ENCODE measurements at places on chromosomes 13 and 19.
A peak's percentile ranks its signal among the peaks of the same experiment; 100 is the strongest.

DNA sequence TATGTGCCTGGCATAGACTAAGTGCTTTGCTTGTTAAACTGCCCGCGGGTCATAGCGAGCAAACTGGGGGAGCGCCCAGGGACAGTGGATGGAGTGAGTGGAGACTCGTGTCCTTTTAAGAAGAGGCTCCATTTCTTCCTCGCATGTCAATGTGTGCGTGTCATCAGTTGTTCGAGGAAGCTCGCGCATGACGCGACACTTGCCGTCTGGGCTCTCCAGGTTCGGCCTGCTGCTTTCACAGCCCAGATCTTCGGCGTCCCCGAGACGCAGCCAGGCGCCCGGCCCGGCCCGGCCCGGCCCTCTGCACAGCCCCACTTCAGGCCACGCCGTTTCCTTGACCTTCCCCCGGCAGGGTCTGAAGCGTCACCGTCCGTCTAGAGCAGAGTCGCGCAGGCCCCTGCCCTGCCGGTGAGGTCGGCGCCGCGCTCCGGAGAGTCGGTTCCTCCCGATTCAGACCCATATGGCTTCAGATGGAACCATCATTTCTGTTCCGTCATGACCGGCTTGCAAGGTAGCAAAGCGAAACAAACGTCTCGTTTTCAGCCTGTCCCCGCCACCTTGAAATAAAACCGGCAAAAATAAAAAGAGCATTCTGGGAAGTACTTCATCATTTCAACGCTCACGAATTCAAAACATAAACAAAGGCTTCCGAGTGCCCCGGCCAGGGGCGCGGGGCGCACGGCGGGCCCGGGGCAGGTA lies 599 bp upstream of the ARHGEF7 start:
- peak; percentile 8 for DNase-seq

DNA sequence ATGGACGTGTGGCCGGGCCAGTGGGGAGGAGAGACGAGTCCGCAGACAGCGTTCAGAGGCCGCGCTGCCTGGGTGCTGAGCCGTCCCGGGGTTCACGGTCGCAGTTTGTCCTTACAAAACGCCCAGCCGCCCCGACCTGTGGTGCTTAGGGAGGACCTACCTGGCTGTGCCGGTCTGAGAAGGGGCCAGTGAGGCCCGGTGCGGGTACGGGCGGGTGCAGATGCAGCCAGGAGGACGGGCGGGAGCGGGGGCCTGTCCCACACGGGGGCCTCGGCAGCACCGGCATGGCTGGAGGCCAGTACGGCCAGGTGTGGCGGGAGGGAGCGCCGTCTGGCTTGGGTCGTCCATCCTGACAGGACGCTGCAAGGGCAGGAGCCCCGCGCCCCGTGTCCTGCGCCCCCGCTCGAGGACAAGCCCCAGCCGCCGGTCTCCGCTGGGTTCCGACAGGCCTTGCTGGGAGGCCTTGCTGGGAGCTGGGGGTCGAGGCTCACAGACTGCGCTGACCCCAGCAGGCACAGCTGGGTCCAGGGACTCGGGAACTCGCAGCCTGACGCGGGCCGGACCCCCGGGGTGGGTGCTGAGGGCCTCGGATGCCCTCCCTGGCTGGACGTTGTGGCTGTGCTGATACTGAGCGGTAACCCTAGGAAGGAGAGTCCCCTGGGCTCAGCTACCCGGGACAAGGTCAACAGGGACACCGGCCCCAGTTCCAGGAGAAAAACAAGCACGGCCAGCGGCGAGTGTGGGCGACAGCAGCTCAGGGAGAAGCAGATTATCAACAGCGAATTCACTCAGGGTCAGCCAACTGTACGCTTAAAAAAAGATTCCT lies 5.3 kb upstream of the PROZ start:
- DNase-seq, result peak; percentile 15

- DNase-seq, result no peak
These were observed 2.9 kb downstream of the PROSER3 start for GRCh38 chr19:35760711-35761349.

DNA sequence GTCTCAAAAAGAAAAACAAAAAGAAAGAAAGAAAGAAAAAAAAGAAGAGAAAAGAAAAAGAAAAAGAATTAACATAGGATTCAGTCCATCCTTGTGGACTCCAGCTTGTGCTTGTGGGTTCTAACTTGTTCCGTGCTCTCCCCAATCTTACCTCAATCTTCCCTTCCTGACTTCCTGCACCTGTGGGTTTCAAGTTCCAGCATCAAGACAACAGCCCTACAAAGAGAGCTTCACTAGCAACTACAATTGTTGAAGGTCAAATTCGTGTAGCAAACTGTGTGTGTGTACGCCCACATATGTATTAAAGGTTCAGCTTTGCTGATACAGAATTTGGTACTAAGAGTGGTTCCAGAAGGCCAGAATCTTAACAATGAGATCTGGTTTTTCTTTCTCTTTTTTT lies 25.3 kb downstream of the FXYD5 start:
- DNase-seq, result no peak

DNA sequence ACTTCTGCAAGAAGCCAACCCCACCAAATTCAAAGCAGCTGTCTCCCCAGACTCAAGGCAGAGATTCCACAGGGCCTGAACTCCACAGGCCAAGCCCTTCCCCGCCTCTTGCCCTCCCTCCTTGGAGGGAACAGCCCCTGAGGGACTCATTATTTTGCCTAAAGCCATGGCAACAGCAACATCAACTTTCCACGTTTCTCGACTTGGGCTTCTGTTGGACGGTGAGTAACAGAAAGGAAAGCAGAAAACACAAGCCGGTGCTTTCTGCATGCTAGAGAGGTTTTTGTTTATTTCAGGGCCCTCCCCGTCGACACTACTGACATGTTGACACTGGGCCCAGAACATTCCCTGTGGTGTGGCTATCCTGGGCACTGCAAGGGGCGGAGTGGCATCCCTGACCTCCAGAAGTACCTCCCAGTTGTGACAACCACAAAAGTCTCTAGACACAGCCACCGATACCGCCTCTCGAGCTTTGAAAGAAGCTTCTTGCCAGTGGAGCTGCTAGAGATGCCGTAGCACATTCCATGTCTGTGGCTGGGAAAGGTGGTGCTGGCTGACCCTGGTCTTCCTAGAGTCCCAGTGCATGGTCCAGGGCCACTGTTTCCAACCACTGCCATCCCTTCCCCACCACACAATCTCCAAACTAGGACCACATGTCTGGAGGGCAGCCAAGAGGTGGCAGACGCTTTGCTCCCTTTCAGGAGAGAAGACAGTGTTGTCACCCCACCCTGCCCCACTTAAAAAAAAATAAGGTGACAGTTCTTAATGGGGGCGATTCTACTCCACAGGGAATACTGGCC lies 12.8 kb downstream of the CAPS start:
- no peak for DNase-seq

DNA sequence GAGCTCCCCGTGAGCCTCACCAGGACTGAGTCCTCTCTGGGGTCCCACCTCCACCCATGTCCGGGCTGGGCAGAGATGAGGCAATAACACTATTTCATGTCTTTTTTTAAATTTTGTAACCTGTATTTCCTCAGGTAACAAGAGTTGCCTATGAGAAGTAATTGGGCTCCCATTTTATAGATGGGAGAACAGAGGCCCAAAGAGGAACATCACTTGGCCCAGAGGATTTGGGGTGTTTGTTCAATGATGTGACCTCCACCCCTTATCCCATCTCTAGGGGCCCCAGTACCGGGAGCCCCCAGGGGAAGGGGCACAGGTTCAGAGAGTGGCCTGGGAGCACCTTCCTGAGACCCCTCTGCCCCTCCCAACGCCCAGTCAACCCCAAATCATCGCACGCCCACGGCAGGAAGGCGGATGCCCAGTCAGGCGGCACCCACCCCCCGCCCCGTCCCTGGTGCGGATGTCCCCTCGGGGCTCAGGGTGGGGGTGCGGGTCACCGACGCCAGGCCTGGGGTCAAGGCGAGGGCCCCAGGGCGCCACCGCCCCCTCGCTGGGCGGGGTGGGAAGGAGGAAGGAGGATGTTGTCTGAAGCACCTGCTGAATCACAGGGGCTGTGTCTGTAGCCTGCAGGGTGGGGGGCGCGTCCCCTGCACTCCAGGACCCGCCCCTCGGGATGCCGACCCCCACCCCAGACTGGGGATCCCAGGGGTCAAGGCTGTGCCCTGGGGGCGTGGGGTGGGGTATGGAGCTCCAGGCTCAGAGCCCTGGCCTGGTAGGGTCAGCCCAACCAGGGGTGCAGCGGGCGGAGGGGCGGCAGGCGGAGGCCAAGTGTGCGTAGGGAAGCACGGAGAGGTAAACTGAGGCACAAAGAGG lies 9.0 kb upstream of the CIRBP start:
- DNase-seq, result no peak

DNA sequence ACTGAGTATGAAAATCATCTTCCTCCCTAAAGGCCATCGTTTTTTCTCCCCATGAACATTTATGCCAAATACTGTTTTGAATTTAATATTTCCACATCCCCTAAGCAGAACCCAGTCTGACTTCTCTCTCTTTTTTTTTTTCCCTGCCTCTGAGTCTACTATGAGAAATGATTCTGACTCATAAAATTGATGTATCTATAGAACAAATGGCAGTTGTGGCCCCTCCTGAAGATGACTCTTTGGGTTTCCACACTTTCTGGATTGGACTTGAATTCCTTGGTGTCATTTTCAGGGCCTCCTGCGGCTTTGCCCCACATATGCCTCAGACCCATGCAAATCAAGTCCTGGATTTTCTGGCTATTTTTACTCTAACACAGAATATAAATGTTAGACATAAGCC lies 22.7 kb upstream of the NAXD start:
- DNase-seq, result no peak

DNA sequence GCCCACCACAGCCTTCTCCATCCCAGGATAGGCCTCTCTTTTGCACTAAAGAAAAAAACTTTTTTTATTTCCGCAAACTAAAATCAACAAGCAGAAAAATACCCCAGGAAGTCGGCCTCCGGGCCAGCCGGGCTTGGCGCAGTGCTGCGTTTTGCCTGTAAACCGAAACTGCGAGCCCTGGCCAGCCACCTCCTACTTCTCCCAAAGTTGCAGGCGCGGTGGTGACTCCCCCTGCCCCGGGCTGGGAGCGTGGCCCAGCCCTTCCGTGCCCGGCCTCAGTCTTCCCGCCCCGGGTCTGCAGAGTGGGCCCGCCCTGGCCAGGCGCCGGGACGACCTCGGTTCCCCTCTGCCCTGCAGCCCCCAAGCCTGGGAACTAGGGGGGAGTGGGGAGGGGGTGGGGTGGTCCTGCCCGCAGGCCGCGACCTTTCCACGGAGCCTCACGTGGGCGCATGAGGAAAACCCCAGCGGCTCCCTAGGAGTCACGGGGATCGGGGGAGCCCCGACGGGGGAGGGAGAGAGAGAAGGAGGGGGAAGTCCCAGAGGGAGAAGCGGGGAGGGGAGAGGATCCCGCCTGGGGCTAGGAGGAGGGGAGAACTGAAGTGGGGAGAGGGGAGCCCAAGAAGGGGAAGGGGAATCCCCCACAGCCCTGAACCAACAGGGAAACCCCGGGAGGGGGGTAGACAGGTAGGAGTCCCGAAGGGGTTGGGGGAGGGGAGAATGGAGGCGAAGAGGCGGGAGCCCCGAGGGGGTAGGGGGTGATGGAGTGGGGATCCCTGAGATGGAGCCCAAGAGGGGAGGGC lies 3.0 kb downstream of the GADD45B start:
- DNase-seq, result peak; percentile 25

DNA sequence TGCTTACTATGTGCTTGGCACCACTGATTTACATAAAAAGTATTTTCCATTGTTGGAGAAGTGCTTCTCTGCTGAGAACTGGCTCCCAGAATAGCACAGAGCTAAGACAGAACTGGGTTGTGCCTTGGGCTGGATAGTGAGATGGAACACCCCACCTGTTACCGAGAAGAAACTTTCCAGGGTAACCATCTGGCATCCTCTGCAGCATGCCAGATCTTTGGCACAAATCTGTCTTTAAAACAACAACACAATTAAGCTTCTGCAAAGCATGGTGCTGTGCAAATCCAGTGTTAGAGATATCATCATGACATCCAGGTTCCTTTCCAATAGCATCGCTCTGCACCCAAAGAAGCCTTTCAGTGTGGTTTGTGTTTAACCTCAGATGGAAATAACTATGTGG lies 202.5 kb upstream of the RFC3 start:
- DNase-seq, result no peak

DNA sequence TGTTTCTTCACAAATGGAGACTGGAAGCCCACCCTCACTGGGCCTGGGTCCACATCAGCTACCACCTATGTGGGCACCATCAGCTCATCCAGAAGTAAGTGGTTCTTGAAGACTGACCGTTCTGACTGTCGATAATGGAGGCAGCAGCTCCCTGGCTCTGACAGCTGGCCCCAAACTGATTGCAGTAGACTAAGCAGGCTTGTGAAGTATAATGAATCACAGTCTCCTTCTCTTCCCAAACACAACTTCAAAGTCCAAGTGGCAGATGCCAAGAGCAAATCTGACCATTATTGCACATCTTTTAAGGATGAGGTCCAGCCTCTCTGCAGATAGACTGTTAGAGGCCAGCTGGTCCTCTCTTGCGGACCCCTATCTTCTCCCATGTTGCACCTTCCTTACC lies 574.4 kb upstream of the KLF12 start:
- DNase-seq, result no peak

DNA sequence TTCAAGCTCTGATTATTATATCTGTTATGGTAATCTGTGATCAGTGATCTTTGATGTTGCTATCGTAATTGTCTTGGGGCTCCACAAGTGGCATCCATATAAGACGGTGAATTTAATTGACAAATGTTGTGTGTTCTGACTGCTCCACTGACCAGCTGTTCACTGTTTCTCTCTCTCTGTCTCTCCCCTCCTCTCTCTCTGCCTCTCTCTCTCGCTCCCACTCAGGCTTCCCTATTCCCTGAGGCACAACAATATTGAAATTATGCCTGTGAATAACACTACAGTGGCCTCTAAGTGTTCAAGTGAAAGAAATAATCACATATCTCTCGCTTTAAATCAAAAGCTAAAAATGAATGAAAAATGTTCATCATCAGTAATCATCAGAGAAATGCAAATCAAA lies 4.4 kb upstream of the SACS start:
- DNase-seq, result no peak

GRCh38 chr19:18300930-18301717 lies 19.7 kb upstream of the JUND start:
- DNase-seq, result no peak

GRCh38 chr13:33174491-33174890 lies 111.1 kb downstream of the STARD13 start:
- DNase-seq, result no peak

DNA sequence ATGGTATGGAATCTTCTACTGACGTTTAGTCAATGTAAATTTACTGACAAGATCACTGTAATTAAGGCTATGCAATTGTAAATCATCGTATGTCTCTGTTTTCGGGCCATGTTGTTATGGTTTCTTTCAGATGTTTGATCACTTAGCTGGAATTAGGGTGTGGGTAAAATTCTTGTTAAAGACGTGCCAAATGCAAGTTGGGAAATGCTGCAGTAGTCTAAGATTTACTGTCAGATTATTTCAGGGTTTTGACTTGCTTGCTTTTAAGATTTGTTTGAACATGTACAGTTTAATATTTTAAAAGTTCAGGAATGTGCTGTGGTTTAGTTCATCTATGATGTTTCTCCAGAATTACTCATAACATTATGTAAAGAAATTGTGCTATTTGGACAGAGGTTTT lies 10.8 kb downstream of the NDFIP2 start:
- no peak for DNase-seq
